ENCODE measurements at places on chromosomes 4 and X.

- no peak for DNase-seq
Observed at GRCh38 chr4:99403380-99404184, 31.6 kb downstream of the ADH7 start.

- no peak for DNase-seq
Observed at GRCh38 chr4:148842843-148843242, 400.6 kb upstream of the NR3C2 start.

- no peak for DNase-seq
Observed at GRCh38 chrX:153924149-153924861, 1.8 kb downstream of the ARHGAP4 start.

DNA sequence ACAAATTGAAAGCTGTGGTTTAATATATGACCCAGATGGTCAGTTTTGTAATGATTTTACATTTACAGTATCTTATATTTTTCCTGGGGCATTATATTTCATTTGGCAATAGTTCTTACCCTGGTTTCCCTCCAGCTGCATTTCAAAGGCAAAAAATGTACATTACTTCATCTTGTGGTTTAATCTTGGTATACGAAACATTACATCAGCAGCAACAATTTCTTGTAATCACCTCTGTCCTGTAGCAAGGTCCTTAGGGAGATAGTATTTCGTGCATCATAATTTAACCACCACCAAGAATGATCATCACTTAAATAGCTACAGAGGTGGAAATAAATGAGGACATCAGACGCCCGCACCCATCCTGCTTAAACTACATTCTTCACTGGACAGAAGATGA lies 48.8 kb downstream of the HS6ST2 start:
- DNase-seq = no peak

Data from body of pancreas (tissue), 4 donors.